ENCODE measurements at places on chromosomes 16 and 17.

GRCh38 chr17:40314584-40314956 is 5.6 kb downstream of the RARA start:
- DNase-seq = peak; percentile 67

- no peak for DNase-seq
These were observed 6.1 kb upstream of the HLF start for GRCh38 chr17:55258578-55259135.

GRCh38 chr17:45145035-45145389 is 3.3 kb upstream of the HEXIM1 start:
- no peak for DNase-seq

DNA sequence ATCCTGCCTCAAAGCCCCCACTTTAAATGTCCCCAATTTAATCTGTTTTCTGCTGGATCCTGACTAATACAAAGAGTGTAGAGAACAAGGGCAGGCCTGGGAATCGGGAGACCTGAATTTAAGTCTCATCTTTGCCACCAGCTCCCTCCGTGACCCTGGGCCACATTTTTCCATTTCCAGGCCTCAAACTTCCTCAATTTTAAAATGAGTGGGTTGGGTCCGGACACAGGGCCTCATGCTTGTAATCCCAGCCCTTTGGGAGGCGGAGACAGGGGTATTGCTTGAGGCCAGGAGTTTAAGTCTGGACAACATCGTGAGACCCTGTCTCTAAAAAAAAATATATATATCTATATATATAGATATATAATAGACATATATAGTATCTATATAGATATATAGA is 61.4 kb downstream of the SRL start:
- no peak for DNase-seq

- no peak for DNase-seq
These were observed 3.9 kb downstream of the TIMM22 start for GRCh38 chr17:1000597-1001461.

- DNase-seq = no peak
These were observed 111.0 kb upstream of the CPHXL start for GRCh38 chr16:75837264-75837663.

GRCh38 chr17:60356940-60357339 is 35.0 kb downstream of the USP32 start:
- no peak for DNase-seq

GRCh38 chr16:84398701-84399100 is 30.4 kb downstream of the ATP2C2 start:
- DNase-seq = no peak

- no peak for DNase-seq
These were observed 7.7 kb downstream of the CCL3L1 start for GRCh38 chr17:36188891-36189306.

- no peak for DNase-seq
These were observed 119.1 kb downstream of the BANP start for GRCh38 chr16:88070341-88070740.

All from stimulated activated CD8-positive, alpha-beta memory T cell treated with anti-CD3 and anti-CD28 coated beads, Interleukin-15, amount 100 ng/mL, for 48 hours (primary cell).